Brain pericyte (primary cell): ENCODE measurements at places on chromosomes 13 and 19.

- no peak for DNase-seq
These were observed 586.5 kb downstream of the SLITRK5 start for GRCh38 chr13:88257706-88258105.

DNA sequence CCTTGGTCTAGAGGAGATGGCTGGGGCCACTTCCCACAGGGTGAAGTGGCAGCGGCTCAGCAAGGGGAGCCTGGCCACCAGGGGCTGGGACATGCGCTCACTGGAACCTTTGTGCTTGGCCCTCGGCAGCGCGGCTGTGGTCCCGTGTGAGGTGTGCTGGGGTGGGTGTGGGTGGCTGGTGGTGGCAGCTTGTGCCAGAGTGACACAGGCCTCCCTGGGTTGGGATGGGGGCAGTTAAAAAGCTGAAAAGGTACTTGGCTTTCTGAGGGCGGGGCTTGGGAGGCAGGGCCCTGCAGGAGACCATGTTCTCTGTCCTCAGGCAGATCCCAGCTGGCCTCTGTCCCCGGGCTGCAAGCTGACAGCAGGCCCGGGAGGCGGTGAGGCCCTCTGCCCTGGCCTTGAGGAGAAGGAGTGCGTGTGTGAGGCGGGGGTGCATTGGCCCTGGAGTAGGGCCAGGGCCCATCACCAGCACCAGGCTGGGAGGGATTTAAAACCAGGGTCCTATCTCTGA lies 17.3 kb downstream of the MPND start:
- no peak for DNase-seq

DNA sequence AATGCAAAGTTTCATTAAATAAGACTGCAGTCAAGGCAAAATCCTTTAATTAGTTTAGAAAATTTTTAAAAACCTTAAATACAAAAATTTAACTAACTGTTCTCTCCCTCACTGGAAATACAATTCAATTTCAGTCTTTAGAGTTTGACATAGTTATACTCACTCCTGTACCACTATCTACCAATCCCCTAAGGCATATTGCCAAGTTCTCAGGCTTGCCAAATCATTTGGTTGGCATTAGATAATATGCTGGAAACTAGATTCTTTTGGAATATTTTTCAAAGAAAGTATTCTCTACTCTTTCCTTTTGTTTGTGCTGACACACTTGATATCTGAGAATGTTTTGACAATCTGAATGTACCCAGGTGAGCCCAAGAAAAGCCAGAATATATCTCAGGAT lies 77.2 kb downstream of the TSC22D1 start:
- no peak for DNase-seq

DNA sequence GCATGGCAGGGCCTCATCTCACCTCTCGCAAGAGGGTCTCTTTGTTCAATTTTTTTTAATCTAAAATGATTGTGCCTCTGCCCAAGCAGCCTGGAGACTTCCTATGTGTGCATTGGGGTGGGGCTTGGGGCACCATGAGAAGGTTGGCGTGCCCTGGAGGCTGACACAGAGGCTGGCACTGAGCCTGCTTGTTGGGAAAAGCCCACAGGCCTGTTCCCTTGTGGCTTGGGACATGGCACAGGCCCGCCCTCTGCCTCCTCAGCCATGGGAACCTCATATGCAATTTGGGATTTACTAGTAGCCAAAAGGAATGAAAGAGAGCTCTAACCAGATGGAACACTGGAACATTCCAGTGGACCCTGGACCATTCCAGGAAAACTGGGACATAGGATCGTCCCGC lies 8.0 kb downstream of the FXYD3 start:
- DNase-seq = no peak

DNA sequence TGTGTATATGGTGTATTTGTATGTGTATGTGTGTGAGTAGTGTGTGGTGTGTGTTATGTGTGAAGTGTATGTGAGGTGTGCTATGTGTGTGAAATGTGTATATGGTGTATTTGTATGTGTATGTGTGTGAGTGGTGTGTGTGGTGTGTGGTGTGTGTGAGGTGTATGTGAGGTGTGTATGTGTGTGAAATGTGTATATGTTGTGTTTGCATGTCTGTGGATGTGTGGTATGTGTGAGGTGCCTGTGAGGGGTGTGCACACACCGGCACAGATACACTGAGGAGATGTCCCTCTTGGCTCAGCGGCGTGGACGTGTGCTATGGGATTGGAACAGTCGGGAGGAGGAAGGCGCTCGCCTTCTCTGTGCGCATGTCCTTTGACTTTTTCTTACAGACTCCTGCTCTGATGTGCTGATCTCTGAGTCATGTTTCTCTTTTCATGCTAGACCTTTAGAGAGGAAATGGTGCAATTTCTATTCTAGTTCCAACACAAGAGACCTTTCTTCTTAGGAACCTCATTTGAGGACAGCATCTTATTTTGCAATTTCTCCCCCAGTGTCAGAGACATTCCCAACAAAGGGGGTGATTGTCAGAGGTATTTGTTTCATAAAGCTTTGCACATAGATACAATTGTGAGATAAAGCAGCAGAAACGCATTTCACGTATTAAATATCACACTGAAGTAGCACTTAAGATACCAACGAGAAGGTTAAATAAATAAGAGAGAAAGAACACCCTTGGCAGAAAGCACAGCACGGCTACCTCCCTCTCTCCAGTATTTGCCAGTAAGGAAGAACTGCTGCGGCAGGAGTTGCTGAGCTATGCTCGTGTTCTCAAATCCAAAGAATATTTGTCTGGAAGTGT lies 11.3 kb upstream of the TNFRSF19 start:
- peak; percentile 56 for DNase-seq

GRCh38 chr13:56378566-56378965 lies 762.2 kb upstream of the PRR20A start:
- DNase-seq = no peak

DNA sequence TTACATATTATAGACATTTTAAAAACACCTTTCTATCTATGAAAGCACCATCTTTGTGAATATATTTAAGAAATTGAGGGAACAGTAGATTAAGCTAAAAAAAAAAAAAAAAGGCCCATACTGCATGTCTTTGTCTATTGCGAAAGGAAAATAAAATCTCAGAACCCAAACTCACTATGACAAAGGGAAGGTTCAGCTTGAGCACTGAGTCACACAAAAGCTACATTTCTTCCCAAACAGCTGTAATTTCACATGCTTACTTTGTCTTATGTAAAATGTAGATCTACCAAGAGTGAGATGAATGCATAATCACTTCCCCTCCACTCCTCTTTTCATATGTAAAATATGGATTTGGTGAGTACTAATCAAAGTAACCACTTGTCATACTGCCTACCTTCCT lies 640.1 kb upstream of the KLF12 start:
- no peak for DNase-seq

GRCh38 chr19:19209372-19209771 lies 2.4 kb upstream of the NCAN start:
- no peak for DNase-seq

- DNase-seq = no peak
These were observed 141.6 kb downstream of the SHISA2 start for GRCh38 chr13:25910243-25910642.

- no peak for DNase-seq
These were observed 84.6 kb upstream of the FREM2 start for GRCh38 chr13:38602266-38602665.

GRCh38 chr13:35549481-35549880 lies 73.0 kb upstream of the MAB21L1 start:
- DNase-seq = no peak

- no peak for DNase-seq
These were observed 185.4 kb downstream of the POSTN start for GRCh38 chr13:37413161-37413560.

DNA sequence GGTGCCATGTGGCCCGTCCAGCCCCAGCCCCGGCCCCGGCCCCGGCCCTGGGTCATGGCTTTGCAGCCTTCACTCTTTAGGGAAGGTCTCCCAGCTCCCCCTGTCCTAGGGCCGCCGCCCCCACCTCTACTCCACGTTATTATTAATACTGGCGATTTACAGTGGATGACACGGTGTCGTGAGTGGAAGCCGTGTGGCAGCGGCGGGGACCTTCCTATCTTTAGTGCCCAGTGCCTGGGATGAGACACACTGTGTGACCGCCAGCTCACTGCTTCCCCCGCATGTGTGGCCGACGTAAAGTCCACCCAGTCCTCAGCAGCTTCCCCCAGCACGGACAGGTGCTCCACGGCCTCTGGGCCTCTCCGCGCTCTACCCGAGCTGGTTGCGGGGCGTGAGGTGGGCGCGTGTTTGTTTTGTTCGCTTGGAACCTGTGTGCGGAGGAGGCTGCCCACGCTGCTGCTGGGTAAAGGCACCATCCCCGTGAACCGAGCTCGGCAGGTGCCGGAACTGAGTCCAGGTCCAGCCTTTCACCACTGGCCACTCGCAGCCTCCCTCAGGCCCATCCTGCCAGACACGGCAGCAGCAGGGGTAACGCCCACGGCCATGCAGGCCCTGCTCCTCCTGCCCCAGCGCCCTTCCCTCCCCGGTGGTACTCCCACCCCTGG lies 70.9 kb upstream of the MCF2L start:
- DNase-seq = no peak

DNA sequence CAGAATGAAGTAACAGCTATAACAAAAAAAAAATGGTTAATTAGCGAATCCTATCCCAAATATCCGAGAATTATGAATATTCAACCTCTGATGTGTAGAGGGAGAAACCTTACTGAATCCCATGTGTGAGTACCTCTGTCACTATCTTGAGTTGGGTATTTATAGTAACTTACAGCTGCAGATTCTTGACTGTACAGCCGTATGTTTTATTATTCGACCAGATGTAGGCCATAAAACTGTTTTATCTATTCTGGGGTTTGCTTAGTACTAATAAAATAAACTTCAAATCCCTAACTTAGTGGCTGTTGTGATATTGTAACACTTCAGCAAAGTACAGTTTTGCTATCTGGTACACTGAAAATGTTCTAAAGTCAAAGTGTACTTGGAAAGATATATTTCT lies 120.0 kb downstream of the EFNB2 start:
- DNase-seq = no peak

- DNase-seq = no peak
These were observed 982.4 kb upstream of the MIR17HG start for GRCh38 chr13:90365130-90365529.

DNA sequence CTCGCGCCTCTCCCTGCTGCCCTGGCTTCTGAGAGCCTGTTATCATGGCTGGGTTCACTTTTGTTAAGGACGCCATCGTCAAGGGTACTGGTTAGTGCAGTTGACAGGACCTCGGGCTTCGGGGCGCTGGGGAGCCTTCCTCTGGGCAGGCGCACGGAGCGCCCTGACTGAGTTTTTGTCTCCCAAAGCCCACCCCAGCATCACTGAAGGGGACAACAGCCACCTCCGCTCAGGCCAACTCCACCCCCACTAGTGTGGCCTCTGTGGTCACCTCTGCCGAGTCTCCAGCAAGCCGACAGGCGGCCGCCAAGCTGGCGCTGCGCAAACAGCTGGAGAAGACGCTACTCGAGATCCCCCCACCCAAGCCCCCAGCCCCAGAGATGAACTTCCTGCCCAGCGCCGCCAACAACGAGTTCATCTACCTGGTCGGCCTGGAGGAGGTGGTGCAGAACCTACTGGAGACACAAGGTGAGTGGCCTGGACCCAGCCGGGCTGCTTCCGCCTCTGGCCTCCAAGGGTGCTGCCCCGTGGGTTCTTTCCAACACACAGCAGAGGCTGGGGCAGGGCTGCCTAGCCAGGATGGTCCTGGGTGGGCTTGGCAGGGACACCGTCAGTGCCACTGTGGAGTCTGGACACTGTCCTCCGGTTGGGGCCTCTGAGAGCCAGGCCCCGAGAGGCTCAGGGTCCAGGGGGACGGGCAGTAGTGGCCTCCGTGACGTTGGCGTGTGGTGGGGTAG lies 16.9 kb downstream of the TSSK6 start:
- no peak for DNase-seq

GRCh38 chr19:1445185-1445931 lies 4.6 kb upstream of the APC2 start:
- DNase-seq = no peak

DNA sequence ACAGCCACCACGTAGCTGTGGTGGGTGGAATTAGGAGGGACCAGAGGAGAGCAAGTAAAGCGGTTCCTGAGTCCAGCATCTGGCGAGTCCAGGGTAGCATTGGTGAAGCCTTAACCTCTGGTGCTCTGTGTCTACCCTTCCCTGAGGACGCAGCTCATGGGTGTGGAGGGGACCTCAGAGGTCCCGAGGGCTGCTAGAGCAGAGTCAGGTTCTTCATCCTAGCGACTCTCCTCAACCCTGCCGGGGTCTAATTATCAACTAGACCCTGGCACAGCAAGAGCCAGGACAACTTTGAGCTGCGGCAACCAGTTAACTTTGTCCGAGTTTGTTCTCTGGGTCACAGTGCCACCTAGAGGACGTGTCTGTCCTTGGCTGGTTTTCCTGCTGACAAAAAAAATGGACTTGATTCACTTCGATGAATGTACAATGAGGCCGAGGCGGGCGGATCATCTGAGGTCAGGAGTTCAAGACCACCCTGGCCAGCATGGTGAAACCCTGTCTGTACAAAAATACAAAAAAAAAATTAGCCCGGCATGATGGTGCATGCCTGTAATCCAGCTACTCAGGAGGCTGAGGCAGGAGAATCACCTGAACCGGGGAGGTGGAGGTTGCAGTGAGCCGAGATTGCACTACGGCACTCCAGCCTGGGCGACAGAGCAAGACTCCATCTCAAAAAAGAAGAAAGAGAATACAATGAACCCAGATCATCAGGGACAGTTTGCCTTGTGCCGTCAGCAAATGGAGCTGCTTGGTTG lies 25.0 kb downstream of the TSSK6 start:
- DNase-seq = peak; percentile 52

- DNase-seq = no peak
These were observed 268.7 kb downstream of the DCT start for GRCh38 chr13:94210816-94211215.

- DNase-seq = no peak
These were observed 7.4 kb upstream of the PGPEP1 start for GRCh38 chr19:18332917-18333530.

DNA sequence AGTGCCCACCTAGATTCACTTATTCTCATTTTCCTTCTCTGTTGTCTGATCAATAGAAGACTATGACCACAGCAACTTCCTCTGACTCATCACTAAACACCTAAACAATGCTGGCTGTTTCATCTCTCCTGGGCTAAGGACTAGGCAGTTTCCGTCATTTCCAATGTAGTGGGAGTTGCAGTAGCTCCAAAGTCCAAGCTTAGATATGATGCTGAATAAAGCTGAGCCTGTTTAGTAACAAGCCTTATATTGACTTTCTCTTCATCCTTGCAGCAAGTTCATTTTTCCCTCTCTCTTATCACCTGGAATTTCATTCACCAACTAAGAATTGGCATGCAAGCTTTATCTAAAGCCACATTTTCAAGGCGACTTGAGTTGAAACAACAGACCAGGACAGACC lies 53.5 kb upstream of the PCDH9 start:
- no peak for DNase-seq
